ENCODE measurements at places on chromosomes 7 and 10.

- DNase-seq: no peak
These were observed 138.1 kb downstream of the ADAM22 start for GRCh38 chr7:88071994-88072714.

DNA sequence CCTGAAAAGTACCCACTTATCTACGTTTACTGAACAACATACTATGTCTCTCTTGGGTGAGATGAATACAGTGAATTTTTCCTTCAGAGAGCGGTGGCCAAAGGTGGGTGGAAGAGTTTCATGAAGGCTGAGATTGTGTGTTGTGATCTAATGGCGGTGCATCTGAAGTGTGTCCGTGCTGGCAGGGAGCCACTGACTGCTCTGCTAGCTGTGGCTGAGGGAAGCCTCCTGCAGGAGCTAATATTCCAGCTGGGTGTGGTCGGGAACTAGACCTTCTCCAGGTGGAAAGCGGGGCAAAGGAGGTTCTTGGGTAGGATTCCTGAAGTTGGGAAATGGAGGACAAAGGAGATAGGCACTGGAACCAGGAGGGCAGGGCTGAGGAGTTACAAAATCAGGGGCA is 69.2 kb upstream of the GRB10 start:
- no peak for DNase-seq

DNA sequence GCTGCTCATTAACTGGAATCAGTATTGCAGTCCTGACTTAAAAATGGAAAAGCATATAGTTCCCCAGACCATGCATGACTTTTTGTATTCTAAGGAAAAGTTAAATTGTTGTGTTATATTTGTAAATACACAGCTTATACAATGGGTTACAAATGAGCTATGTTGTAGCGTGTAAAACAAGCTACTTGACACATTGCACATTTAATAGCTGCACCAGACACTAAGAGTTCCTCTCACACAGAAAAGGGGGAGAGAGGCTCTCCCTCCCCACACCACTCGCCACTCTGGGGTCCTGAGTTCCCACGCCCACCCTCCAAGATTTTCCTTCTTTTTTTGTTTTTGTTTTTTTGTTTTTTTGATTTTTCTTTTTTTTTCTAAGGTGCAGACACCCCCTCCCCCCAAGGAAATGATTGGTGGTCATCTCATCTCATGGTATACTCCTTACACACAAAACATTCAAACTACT is 6.3 kb downstream of the KLF6 start:
- DNase-seq: no peak

DNA sequence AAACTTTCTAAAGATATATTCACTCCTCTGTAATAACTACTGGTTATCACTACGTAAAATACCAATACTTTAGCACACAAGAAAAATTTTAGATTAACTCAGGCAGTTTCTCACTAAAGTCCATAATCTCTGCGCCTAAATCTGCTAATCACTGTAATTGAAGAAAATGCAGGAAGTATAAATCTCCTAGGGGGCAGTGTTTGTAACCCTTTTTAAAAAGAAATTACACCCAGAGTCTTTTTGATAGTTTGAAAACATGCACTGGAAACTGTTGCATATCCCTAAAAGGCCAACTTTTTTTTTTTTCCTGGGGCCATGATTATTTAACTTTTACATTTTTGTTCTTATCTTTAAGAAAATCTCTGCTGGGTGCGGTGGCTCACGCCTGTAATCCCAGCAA is 209.6 kb downstream of the KIAA1217 start:
- no peak for DNase-seq

DNA sequence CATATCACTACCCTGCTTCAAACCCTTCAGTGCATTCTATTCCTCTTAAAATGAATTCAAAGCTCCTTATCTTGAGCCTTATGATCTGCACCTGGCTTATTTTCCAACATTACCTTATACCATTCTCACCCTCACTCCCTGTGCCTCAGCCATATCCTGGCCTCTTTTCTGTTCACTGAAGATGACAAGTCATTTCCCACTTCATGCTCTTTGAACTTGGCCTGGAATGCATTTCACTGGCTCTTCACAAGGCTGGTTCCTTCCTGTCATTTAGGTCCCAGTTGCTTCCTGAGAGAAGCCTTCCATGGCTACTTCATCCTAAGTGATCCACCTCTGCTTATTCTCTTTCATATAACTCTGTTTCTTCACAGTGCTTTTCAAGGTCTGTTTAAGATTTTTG is 3.2 kb upstream of the LIPF start:
- no peak for DNase-seq

GRCh38 chr7:25858200-25858524 is 293.8 kb upstream of the NFE2L3 start:
- DNase-seq: no peak

GRCh38 chr10:80465839-80466590 is 11.9 kb downstream of the TSPAN14 start:
- no peak for DNase-seq
